ENCODE measurements at places on chromosomes 3 and 15.

GRCh38 chr3:62987721-62988120, 112.5 kb upstream of the CADPS start:
- no peak for DNase-seq

DNA sequence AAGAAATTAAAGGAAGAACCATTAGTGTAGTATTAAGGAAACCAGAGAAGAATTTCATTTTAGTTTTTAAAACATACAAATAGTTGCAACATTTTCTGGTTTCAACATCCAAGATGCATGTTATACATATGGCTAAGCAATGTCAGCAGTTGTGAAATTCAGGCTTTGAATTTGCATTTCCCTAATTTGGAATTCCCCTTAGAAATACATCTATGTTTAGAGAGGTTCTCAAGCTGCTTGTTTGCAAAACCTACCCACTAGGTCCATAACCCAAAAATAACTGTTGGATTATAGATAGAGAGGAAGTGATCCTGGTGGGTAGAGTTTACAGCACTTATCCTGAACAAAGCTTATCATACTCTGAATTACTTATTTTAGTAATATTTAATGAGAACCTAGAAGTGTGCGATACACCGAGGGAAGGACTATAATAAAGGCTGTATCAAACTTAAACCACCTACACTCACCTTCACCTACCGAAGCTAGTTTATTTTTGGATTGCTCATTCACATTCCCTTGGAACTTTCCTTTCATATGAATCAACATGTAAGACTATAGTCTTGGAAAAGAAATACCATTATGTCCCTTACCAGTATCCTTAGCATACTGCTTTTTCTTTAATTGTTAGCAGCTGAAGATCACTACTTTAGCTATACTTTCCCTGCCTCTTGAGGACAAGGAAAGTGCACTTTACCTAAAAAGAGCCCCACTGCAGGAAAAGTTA, 60.6 kb downstream of the CHAC1 start:
- DNase-seq, result no peak

GRCh38 chr3:143604402-143605185, 243.7 kb downstream of the SLC9A9 start:
- DNase-seq, result no peak

DNA sequence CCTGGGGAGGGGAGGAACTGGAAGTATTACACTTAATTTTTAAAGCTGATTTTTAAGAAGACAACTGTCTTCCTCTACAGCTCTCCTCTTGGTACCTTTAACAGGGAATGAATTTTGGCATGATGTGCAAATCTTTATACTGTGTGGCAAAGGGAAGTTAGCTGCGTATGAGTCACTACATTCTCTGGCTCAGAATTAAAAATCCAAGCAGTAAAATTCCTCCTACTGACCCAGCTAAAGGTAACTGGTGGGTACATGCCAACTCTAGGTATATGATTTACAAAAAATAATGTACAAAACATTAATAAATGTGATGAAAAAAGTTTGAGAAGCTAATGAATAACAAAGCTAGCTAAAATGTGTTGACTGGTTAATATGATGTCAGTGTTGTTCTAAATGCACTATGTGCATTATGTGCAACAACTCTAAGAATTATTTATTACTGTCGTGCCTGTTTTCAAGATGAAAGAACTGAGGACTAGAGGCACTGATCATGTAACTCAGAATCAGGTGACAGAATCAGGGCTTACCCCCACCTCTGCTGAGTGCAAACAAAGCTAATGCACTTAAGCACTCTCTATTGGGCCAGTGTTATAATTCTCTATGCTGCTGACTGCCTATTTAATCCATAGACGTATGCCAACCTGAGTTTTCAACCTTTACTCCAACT, 194.7 kb upstream of the CADPS start:
- no peak for DNase-seq

- DNase-seq, result no peak
Observed at GRCh38 chr3:31882431-31882830, 98.6 kb downstream of the OSBPL10 start.

- no peak for DNase-seq
Observed at GRCh38 chr15:57114070-57114469, 195.6 kb downstream of the TCF12 start.

DNA sequence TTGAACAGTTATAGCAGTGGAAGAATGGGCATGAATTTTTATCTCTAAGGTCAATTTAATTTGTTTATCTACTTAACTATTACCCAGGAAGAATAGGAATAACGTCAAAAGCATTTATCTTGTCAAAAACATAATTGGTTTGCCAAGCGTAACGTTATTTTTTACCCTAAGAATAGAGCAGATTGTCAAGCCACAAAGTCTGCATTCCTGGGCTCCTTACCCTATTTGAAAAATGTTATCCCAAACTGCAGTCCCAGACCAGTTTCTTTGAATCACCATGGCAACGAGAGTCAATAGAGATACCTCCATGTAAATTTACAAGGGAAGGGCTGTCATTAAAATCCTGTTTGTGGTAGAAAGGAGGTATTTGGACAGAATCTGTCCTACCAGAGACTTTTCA, 61.1 kb downstream of the CPNE4 start:
- no peak for DNase-seq

DNA sequence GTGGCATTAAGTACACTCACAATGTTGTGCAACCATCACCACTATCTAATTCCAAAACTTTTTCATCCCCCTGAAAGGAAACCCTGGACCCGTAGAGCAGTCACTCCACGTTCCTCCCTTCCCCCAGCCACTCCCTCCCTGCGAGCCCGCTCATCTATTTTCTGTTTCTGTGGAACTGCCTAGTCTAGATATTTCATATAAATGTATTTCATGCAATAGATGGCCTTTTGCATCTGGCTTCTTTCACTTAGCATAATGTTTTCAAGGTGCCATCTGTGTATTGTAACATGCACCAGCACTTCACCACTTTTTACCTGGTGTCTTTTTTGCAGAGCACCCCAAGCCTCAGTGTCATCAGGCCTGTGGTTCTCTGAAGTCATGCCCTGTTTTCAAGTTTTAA, 10.7 kb downstream of the CGNL1 start:
- DNase-seq, result no peak

GRCh38 chr15:100558771-100559254, 30.1 kb upstream of the CERS3 start:
- no peak for DNase-seq

GRCh38 chr15:99017322-99017701, 9.7 kb upstream of the PGPEP1L start:
- DNase-seq, result no peak

GRCh38 chr3:138678086-138678485, 69.5 kb downstream of the FAIM start:
- no peak for DNase-seq

- DNase-seq, result no peak
Observed at GRCh38 chr3:49120096-49120437, 556 bp downstream of the USP19 start.

DNA sequence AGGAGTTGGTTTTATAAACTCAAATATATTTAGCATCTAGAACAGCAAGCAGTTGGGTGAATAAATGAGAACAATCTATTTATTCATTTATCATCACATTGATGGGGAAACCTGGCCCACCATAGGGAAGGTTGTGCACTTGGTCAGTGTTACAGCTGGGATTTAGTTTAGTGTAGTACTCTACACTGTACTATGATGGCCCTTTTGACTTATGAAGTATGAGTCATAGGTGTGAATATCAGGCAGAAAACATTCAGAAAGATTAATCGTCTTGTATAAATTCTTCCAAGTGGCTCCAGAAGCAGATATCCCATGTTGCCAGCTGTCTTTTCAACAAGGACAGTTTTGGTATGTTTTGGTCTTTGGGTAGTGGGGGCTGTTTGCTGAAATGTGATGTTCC, 38.0 kb downstream of the BBS4 start:
- DNase-seq, result no peak

DNA sequence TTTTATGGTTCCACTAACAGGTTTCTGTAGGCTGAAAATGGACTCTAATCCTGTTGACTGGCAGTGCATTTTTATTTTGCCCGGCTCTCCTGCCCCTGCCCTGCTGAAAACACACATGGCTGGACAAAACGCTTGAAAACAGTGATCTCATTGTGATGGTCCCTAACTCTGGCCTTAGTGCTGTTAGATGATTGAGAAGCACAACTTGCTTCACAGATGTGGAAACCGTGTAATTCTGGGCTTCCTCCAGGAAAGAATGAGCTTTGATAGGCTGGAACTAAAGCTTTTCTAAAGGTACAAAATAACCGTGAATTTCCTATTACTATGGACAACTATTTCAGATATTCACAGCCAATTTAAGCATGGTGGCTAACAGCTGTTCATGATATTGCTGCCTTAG, 121.4 kb downstream of the VGLL3 start:
- DNase-seq, result no peak
